ENCODE measurements at places on chromosomes 6 and 20. TPM values are rescaled to one million over a fixed set of nuclear protein-coding genes. Genes with fewer than 3 reads are reported as not detected.

SUMO4 gene
- 0.99 TPM for total RNA-seq

DNA sequence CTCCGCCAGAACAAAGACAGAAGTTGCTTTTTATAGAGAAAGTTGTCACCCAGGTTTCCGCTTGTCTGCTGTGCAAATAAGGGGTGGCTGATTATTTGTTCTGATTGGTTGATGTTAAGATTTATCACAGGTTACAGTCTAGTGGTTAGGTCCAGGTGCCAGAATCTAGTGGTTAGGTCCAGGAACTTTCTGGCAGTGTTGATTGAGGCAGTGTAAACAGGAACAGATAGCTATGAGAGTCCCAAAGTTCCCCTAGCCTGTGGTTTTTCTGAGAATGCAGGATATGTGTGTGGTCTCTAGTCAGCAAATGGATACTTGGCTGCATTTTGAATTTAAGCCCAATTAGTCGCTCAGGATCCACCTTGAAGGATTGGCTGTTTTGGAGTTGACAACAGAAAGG, 148.0 kb downstream of the TMEM200A start:
- no peak overlapping the region for H3K4me3 ChIP-seq
- no peaks in the 10 kb centered on the region for H3K36me3 ChIP-seq
- no peaks in the 10 kb centered on the region for H3K4me1 ChIP-seq
- H3K27ac ChIP-seq, result no peak overlapping the region
- no peak for DNase-seq

DNA sequence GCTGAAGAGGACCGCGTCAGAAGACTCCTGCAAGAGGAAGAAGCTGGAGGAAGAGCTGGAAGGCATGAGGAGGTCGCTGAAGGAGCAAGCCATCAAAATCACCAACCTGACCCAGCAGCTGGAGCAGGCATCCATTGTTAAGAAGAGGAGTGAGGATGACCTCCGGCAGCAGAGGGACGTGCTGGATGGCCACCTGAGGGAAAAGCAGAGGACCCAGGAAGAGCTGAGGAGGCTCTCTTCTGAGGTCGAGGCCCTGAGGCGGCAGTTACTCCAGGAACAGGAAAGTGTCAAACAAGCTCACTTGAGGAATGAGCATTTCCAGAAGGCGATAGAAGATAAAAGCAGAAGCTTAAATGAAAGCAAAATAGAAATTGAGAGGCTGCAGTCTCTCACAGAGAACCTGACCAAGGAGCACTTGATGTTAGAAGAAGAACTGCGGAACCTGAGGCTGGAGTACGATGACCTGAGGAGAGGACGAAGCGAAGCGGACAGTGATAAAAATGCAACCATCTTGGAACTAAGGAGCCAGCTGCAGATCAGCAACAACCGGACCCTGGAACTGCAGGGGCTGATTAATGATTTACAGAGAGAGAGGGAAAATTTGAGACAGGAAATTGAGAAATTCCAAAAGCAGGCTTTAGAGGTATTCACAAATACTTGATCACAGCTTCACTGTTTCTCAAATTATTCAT, 8.9 kb upstream of the SNRNP48 start:
- H3K27ac ChIP-seq, result no peak overlapping the region
- no peak overlapping the region for H3K4me3 ChIP-seq
- no peak for DNase-seq
- H3K4me1 ChIP-seq, result peaks cover 12% of the 10 kb centered on the region
- no peaks in the 10 kb centered on the region for H3K36me3 ChIP-seq

DNA sequence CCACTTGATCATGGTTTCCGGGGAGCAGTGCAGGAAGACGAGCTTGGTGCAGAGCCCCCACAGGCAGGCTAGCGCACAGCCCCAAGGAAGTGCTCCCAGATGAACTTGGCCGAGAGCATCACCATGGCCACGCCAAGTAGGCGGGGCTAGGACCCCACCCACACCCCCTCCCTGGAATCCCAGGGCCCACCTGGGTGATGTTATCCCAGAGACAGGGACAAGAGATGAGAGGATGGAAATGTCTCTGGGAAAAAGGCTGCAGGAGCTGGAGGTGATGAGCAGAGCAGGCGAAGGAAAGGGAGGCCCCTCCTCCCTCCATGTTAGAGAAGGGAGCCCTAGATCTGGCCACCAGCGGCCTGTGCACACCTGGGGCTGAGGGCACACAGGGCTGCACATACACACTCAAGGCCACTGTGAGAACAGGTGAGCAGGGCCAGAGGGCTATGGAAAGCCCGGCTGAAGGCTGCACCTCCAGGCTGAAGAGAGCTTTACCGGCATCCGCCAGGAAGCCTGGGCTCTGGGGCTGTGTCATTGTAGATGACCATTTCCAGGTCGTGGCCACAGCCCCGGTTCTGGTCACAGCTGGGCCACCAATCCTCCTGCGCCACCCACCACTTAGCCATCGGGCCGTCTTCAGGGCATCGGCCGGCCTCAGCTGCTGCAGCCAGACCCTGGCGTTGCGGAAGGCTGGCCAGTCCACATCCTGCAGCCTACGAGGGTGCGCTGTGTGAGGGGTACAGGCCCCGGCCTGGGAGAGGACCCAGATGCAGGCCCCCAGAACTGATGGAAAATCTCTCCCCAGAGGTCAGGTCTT, 24.9 kb downstream of the NPEPL1 start:
- H3K27ac ChIP-seq, result no peak overlapping the region
- no peaks in the 10 kb centered on the region for H3K36me3 ChIP-seq
- H3K4me3 ChIP-seq, result no peak overlapping the region

DNA sequence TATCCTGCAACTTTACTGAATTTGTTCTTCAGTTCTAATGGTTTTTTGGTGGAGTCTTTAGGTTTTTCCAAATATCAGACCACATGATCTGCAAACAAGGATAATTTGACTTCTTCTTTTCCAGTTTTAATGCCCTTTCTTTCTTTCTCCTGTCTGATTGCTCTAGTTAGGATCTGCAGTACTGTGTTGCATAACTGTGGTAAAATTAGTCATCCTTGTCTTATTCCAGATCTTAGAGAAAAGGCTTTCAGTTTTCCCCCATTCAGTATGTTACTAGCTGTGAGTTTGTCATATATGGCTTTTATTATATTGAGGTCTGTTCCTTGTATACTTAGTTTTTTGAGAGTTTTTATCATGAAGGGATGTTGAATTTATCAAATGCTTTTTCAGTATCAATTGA, 4.3 kb downstream of the MICA start:
- no peak overlapping the region for H3K27ac ChIP-seq
- no peak overlapping the region for H3K4me3 ChIP-seq
- DNase-seq, result no peak
- H3K4me1 ChIP-seq, result no peaks in the 10 kb centered on the region
- H3K36me3 ChIP-seq, result peaks cover 14% of the 10 kb centered on the region

GRCh38 chr6:72646604-72647485, 25.0 kb downstream of the KCNQ5 start:
- no peaks in the 10 kb centered on the region for H3K36me3 ChIP-seq
- H3K27ac ChIP-seq, result no peak overlapping the region
- no peaks in the 10 kb centered on the region for H3K4me1 ChIP-seq
